ENCODE measurements at places on chromosomes 2 and 18. TPM values are rescaled to one million over a fixed set of nuclear protein-coding genes. Genes with fewer than 3 reads are reported as not detected.
A peak's percentile ranks its signal among the peaks of the same experiment; 100 is the strongest.

The RAD51AP2 gene
- total RNA-seq, result not detected

DNA sequence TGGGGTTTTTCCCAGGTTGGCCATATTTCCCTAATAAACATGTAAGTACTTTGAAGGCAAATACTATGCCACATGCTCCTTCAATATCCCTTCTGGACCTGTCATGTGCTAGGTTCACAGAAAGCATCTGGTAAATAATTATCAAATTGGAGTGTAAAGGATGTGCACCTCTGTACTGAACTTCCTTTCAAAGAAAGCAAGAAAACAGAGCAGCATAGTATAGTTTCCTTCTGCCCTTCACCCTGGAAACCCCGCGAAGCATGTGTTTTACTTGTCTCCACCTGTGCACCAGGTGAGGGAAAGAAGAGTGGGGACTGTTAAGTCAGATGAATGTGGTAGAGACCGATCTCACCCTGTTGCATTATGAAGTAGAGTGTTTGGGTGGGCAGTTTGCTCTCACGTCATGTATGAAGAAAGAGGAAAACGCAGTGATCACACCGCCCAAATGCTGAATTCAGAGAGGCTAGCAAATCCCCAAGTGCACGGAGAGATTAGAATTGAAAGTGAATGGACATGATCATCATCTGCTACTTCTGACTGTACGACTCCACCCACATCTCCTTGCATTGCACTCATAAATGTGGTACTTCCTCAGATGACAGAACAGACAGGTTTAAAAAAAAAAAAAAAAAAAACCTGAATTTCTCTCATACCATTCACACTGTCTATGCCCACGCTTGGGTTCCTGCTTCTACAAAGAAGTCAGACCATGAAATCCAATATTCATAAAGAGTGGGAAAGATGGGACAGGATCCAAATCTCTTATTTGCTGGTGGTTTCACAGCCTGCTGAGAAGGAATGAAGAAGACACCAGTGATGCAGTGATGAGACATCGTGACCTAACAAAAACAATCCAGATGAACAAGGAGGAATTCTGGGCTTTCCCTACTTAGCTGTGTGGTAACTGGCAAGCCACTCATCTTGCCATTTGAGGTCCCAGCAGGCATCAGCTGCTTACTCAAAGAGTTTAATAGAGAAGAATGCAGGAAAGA lies 448.6 kb downstream of the BCL11A start:
- peak; percentile 64 for DNase-seq

The FAM136A gene
- 41.7 TPM for total RNA-seq

DNA sequence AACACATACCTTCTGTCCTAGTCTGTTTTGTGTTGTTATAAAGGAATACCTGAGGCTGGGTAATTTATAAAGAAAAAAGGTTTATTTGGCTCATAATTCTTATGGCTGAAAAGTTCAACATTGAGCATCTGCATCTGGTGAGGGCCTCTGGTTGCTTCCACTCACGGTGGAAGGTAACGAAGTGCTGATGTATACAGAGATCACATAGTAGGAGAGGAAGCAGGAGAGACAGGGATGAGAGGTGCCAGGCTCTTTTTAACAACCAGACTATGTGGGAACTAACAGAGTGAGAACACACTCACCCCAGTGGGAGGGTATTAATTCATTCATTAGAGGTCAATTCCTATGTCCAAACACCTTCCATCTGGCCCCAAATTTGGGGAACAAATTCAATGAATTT lies 463.8 kb downstream of the DSC3 start:
- DNase-seq, result no peak

DNA sequence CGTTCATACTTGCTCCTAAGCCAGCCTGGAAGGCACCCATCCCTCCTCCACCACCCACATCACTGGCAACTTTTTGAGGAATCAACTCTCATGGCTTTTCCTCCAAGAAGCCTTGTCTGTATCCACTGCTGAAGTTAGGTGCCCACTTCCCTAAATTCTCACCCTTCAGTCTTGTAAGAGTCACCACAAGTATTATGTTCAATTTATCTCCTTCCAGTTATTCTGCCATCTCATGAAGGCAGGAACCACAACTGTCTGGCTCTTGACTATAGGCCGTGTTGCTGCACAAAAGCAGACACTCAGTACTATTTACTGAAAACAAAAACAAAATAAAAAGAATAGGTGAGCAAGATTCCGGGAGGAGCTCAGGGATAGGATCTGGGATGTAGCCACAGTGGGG lies 234.8 kb downstream of the CYRIA start:
- DNase-seq, result no peak

The CCDC74A gene
- total RNA-seq, result 3.1 TPM

GRCh38 chr2:220046507-220046906 lies 419.1 kb downstream of the SLC4A3 start:
- DNase-seq, result no peak

GRCh38 chr2:239882331-239882732 lies 142.8 kb downstream of the NDUFA10 start:
- peak; percentile 57 for DNase-seq

- no peak for DNase-seq
These were observed 20.7 kb downstream of the FARP2 start for GRCh38 chr2:241376808-241377207.

DNA sequence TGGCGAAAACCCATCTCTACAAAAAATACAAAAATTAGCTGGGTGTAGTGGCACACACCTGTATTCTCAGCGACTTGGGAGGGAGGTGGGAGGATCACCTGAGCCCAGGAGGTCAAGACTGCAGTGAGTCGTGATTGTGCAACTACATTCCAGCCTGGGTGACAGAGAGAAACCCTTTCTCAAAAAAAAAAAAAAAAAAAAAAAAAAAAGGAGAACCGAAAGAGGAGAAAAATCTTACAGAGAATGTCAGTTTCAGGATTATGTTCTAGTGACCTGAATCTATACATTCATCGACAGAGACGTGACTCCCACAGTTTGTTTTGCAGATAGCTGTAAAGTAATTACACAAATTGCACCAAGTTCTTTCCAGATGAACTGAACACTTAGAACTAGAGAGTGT lies 187.8 kb downstream of the FTCDNL1 start:
- no peak for DNase-seq

Measured in B cell (primary cell).